ENCODE measurements at places on chromosomes 5 and 9.

DNA sequence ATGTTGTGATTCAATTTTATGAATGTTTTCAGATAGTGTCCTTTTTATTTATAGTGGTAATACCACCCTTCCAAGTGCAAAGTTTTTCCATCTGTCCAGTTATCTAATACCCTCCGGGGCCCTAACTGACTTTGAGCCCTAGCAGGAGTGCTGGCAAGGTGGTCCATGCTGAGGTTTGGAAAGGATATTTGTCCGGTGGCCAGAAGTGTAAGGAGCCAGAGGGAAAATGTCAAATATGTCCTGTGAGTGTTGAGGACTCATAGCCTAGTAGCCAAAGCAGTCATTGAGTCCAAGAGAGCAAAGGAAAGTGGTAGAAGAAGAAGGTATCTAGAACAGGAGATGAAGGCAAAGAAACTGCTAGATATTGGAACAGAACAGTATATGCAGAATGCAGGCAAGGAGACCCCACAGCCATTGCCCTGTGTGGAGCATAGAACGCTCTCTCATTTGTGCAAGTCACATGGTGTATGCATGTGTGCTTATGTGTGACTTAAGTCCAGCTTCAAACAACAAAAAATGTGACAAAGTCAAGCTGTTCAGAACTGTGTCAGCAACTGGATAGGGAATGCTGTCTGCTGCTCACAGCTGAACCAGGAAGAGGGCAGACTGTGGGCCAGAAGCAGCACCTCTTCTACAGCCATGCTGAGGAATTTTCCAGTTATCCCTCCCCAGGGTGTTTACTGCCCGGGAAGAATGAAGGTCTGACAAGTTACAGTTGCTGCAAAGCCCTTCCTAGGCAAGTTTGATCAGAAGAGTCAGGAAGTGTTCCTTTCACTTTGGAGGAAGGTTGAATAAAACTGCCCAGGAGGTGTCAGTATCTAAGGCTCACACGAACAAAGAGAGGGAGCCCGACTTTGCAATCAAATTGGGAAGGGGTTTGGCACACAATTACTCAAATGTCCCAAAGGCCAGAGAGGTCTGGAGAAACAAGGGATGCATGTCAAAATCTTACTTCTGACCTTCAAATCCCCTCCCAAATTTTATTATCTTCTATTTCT lies 463.3 kb upstream of the DMAC1 start:
- no peak for DNase-seq

DNA sequence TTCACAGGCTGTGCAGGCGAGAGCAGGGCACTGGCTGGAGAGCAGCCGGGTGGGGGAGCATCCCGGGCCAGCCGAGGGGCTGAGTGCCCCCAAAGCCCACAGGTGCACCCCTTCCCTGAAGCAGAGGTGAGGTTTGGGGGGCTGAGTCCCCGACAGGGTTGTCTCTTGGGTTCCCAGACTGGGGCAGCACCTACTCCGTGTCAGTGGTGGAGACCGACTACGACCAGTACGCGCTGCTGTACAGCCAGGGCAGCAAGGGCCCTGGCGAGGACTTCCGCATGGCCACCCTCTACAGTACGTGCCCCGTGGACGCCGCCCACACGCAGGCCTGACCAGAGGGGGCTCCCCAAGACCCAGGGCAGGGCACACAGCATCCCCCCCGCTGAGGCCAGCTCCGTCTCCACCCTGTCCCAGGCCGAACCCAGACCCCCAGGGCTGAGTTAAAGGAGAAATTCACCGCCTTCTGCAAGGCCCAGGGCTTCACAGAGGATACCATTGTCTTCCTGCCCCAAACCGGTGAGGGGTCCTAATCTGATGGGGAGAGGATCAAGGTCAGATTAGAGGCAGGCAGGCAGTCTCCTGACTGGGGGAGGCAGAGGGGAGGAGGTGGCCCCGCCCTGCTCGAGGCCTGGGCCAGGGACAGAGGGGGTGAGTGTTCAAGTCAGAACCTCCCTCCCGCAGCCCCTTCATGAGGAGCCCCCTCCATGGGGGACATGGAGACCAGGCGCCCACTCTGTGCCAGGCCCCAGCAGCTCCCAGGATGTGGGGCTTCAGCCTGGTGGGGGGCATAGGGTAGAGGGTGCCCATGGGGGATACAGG lies 2.7 kb downstream of the PTGDS start:
- no peak for DNase-seq

DNA sequence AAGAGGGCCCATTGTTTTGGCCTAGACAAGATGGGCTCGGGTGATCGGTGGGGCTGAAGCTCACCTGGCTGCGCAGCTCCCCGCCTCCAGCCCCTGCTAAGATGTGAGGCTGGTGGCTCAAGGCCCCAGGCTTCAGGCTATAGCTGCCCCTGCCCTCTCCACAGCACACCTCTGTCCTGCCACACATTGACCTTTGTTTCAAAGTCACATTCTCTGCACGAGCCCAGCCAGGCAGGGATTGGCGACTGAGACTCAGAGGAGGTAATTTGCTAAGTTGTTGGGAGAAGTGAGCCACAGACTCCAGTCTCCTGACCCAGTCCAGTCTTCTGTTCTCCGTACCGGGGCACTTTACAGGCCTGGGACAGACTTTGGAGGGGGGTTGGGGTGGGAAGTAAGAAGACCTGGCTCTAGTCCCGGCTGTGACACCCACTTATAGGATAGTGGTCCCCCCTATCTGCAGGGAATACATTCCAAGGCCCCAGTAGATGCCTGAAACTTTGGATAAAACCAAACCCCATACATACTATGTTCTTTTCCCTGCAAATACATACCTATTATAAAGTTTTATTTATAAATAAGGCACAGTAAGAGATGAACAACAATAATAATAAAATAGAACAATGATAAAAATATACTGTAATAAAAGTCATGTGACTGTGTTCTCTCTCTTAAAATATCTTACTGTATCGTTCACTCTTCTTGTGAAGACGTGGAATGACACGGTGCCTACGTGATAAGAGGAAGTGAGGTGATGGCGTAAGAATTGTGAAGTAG lies 13.3 kb downstream of the PDGFRB start:
- no peak for DNase-seq

DNA sequence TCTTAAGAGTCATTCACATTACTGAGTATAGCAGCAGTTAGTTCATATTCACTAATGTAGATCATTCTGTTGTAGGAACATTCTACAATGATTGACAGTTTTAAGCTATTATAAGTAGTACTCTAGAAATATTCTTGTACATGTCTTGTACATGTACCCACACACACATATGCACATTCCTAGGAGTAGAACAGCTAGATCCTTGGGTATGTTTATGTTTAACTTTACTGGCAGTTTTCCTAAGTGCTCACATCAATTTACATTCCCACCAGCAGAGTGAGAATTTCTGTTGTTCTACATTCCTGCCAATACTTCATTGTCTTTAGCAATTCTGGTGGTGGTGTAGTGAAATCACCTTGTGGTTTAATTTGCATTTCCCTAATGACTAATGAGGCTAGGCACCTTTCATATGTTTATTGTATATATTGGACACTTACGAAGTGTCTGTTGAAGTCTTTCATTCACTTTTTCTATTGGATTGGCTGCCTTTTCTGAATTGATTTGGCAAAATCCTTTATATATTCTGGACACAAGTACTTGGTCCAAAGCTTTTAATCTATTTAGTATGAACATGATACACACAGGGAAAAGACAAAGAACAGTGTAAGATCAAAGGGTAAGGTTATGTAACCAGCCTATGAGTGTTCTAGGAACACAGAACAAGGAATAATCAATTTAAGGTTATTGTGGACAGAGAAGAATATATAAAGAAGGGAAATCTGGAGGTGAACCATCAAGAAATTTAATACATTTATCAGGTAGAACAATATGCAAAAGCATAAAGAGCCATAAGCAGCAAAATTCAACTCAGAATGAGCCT lies 95.6 kb downstream of the MLLT3 start:
- DNase-seq, result no peak

DNA sequence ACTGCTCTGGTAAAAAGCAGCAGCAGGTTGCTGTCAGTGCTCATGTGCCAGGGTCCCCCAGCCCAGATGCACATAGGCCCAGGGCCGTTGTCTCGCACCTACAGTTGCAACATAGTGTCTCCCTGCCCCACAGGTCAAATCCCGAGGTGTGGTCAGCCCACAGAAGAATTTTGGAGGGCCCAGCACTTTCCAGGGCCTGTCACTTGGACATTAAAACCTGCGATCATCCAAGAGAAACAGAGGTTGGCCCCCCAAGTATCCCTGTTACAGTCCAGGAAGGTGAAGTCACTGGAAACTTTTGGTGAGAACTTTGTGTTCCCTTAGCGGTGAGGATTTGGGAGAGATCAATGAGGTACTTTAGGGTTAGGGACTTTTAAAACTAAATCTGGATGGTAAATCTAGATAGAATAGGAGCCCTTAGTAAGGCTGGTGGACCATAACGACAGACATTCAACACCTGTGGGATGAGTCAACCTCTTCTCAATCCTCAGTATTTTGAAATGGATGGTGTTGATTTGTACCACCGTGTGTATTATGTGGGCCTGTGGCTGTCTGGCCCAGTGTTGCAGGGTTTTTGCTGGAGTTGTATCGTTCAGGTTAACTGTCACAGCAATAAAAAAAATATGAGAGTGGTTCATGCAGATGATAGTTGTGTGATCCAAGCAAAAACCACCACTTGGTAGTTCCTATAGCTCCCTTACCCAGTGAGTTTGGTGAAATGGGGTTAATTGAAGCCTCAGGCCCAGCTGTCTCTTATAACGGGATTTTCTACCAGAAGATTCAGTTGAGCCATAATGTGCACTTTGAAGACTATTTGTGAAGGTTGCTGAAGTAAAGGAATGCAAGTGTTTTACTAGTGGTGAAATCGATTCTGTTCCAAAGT lies 19.2 kb downstream of the OR2S2 start:
- no peak for DNase-seq

GRCh38 chr9:23643656-23644258 lies 182.3 kb downstream of the ELAVL2 start:
- DNase-seq, result peak; percentile 41

- no peak for DNase-seq
These were observed 2.5 kb downstream of the TJP2 start for GRCh38 chr9:69176471-69177171.

GRCh38 chr5:154756868-154757813 lies 2.0 kb downstream of the LARP1 start:
- peak; percentile 6 for DNase-seq

- peak; percentile 33 for DNase-seq
These were observed 4.3 kb downstream of the RAI14 start for GRCh38 chr5:34660444-34660843.

DNA sequence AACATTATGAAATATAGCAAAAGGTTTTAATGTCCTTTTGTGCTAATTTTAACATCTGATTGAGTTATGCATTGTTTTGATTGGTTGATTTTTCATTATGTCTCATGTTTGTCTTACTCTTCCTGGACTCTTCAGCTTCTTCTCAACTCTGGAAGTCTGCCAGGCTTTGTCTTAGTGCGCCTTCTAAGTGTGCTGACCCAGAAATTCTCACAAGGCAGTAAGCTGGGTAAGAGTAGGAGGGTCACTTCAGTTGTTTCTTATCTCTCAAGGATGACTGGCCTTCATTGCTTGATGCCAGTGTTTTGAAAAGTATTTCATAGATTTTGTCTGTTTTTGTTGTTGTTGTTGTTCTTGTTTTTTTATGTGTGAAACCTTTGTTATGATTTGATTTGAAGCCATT lies 59.2 kb downstream of the RIC1 start:
- peak; percentile 12 for DNase-seq
